ENCODE measurements at places on chromosomes 7 and 10.

DNA sequence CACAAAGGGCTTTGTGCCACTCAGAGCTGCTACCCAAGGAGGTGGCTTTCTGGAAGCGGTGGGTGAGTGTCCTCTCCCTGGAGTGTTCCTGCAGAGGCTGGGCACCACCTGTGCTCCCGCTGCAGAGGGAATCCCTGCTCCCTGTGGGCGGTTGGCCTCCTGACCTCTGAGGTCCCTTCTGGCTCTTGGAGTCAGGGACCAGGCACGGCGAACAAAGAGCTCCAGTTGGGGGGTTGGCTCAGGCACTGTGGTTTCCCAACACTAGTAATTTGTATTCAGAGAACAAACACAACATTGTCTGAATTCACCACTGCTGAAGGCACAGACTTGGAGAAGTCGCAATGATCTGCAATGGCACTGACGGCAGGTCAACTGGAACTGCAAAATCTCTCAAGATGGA is 328.9 kb downstream of the PRPF18 start:
- no peak for DNase-seq

GRCh38 chr7:138316421-138317043 is 143.5 kb upstream of the TRIM24 start:
- DNase-seq = no peak

DNA sequence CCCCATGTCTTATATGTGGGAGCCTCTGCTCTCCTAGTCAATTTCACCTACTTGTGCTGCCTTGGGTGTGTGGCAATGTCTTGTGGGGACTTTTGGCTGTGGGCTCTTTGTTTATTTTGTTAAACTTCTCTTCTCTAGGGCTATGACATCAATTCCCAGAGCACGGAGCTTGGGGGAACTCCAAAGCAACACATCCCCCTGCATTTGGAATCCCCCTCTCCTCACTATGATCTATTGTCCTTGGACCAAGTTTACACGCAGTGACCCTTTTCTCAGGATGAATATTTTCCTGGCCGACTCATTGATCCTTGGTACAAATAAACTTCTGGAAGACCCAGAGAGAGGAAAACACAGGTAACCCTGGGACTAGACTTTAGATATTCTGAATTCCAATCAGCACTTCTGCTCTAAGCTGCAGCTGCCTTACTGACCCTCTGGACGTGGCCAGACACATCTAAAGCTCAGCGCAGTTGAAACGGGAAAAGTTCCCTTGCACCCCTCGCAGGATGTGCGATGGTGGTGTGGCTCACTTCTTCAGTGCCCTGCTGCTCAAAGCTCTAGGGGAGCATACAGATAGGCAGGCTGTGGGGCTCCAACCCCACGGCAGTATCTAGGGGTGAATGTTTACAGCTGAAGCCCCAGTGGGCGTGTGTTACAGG is 110.8 kb downstream of the TMEM178B start:
- DNase-seq = no peak

DNA sequence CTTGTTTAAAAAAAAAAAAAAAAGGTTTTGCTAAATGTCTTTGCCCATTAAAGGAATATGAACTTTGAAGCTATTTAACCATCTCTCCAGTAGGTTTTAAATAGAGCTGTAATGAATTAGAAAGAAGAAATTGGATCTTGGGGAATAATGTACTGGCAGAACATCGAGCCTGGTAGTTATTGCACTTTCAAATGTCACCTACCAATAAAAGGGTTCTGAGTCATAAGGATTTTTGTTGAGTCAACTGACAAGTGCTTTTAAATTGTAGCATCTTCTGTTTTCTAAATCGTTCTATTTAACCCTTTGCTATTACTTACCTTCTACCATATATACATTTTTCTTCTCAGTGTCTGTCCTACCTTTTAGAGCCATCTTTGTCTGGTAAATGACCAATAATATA is 10.7 kb downstream of the CUTC start:
- DNase-seq = no peak

- DNase-seq = no peak
Observed at GRCh38 chr7:50920031-50920635, 137.4 kb upstream of the GRB10 start.

GRCh38 chr10:29151005-29151404 is 137.9 kb upstream of the LYZL1 start:
- no peak for DNase-seq
